ENCODE measurements at places on chromosomes 7 and 10. TPM values are rescaled to one million over a fixed set of nuclear protein-coding genes. Genes with fewer than 3 reads are reported as not detected.

PPP1R17 gene
- not detected for total RNA-seq

- DNase-seq: peak; percentile 56
Measured at GRCh38 chr7:47435889-47436312, 146.0 kb downstream of the TNS3 start.

DNA sequence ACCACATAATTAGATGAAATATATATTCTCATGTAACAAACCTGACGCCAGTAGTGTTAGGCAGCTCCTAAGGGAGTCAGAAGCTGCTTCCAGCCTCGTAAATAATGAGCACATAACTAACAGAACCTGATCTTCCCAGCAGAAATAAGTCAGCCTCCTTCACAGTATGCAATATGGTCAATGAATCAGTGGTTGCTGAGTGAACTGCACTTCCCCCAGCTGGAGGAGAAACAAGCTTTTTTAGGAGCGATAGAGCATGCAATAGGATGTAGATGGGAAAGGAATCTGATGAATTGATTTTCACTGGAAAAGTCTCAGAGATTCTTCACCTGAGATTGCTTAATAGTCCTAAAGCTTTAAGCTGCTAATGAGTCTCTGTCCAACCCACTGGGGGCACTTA lies 337.2 kb upstream of the LRGUK start:
- DNase-seq: no peak

- DNase-seq: no peak
Measured at GRCh38 chr10:34160595-34160994, 654.5 kb downstream of the PARD3 start.

- DNase-seq: no peak
Measured at GRCh38 chr10:3465406-3465891, 292.9 kb upstream of the PITRM1 start.

DNA sequence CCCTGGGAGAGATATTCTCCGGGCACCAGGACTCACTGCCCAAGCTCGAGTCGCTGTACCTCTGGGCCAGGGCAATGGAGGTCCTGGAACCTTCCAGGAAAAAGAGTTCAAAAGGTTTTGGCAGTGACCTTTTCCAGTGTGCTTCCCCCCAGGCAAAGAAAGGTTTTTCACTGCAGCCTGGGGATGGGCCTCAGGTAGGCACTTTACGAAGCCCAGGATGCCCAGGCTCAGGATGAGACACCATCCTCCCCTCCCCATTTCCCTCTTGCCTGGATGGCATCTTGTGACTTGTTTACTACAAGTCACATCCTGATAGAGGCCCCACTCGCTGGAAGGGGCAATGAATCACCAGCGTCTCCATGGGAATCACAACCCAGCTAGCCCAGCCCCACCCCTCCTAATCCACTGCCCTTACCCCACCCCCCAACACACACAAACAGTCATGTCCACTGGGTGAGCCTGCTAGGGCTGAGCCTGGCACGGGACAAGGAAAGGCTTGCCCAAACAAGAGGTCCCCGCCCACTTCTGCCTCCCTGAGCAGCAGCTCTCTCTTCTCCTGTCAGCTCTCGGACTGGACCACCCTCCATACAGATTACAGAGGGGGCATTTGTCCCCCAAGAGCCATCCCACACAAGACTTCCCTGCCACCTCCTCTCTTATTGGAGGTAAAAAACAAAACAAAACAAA lies 93.8 kb upstream of the SMNDC1 start:
- DNase-seq: peak; percentile 94

GRCh38 chr7:7176406-7177043 lies 5.8 kb upstream of the C1GALT1 start:
- DNase-seq: peak; percentile 69

- peak; percentile 59 for DNase-seq
Measured at GRCh38 chr7:106448992-106449859, 164.4 kb upstream of the NAMPT start.

Measured in Caki2 (cell line).